Right cardiac atrium (tissue), 5 donors: ENCODE measurements at places on chromosomes 16 and 17. TPM values are rescaled to one million over a fixed set of nuclear protein-coding genes. Genes with fewer than 3 reads are reported as not detected.

Gene CHP2
- polyA plus RNA-seq, result 0.07 TPM

DNA sequence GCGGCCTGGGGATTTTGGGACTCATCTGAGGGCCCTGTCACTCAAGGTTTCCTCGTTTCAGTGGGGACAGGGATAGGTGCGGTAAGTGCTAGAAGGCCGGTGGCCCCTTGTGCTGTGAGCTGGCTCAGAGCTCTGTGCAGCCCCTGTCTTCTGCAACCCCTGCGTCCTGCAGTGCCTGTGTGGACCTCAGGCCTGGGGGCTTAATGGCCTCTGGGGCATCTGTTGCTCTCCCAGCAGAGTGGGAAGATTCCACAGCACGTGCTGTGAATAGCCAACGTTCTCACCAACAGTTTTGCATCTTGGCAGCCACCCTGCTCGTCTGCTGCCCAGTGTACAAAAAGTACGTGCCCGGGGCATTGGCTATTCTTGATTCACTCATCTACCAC lies 4.9 kb downstream of the FOXC2 start:
- DNase-seq, result no peak

- DNase-seq, result no peak
Measured at GRCh38 chr16:86064431-86065250, 165.7 kb downstream of the IRF8 start.

Gene RPRML
- not detected for polyA plus RNA-seq

DNA sequence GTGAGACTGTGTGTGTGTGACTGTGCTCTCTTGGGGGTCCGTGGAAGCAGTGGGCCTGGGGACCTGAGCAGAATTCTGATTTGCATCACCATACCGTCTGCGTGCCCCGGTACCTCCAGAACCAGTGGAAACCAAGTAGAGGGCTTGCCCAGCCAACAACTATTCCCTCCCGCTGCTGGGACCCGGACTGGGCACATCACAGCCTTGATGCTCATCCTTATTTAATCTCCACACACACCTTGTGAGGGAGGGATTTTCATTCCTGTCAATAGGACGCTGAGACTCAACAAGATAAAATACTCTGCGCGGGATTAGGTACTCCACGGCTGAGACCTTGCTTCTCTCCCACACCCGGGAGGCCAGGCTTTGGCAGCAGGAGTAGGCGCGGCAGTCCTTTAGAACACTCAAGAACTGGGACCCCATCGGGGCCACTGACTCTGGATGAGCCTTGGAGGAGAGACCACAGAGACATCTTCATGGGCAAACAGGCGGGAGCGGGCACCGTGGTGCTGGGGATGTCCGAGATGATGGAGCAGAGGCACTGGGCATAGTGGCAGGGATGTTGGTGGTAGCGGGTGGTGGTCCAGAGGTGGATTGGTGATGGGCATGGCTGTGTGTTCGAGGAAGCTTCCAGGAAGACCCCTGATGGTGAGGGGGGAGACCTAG lies 208.0 kb downstream of the NTN1 start:
- no peak for DNase-seq

Gene CYGB
- polyA plus RNA-seq, result 58.7 TPM

Gene C16orf96
- polyA plus RNA-seq, result 0.02 TPM

- DNase-seq, result no peak
Measured at GRCh38 chr16:67429799-67430503, 970 bp upstream of the HSD11B2 start.

DNA sequence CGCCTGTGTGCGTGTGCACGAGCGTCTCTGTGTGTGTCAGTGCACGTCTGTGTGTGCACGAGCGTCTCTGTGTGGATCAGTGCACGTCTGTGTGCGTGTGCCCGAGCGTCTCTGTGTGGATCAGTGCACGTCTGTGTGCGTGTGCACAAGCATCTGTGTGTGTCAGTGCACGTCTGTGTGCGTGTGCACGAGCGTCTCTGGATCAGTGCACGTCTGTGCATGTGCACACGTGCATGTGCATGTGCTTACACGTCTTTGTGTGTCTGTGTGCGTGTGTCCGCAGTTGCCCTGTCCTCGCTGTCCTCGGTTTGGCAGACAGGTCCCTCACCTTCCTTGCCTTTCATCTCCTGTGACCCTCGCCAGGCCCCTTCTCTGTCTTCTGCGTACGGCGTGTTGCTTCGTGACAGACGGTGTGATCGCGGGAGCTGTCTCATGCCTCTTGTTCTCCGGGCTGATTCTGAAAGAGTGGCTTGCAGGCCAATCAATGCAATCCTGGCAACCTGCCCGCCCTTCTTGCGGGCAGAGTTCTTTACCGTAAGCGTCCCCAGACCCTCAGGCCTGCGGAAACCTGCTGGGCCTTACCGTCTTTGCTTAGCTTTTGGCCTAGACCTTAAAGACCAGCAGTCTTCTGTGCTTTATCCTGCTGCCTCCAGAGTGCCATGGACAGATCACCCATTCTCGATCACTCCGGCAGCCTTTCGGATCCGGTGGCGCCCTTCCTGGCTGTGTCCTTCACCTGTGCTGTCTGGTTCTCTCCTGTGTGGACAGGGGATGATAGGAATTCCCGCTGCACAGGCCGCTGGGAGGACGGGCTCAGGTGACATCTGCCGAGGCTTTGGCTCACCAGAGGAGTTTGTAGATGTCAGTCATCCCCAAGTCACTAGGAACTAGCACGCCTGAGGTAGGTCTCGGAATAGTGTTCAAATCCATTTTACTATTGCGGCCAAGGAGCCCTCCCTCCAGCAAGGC lies 18.5 kb downstream of the MLYCD start:
- DNase-seq, result peak; percentile 41

Gene CES3
- 0.48 TPM for polyA plus RNA-seq

GRCh38 chr17:49616601-49617131 lies 41.0 kb downstream of the NXPH3 start:
- DNase-seq, result peak; percentile 84

Gene KRT32
- polyA plus RNA-seq, result not detected

Gene KSR1
- 8.7 TPM for polyA plus RNA-seq
